ENCODE measurements at places on chromosomes 1 and 21. TPM values are rescaled to one million over a fixed set of nuclear protein-coding genes. Genes with fewer than 3 reads are reported as not detected.

DNA sequence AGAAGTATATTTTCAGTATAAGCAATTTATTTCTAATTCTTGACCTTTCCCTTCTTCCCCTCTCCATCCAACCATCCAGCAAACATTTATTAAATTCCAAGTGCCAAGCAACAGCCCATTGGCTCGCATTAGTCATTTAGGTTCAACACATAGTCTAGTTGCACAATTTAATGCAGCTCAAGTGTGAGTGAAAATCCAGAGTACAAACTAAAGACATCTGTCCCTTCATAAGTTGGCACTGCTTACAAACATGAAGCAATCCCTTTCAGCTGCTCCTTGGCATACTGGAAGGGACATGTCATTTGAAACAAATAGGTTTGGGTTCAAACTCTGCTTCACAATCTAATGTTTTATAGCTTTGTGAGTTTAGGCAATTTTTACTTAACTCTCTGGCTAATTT is 10.7 kb downstream of the CASQ2 start:
- no peak for DNase-seq

DNA sequence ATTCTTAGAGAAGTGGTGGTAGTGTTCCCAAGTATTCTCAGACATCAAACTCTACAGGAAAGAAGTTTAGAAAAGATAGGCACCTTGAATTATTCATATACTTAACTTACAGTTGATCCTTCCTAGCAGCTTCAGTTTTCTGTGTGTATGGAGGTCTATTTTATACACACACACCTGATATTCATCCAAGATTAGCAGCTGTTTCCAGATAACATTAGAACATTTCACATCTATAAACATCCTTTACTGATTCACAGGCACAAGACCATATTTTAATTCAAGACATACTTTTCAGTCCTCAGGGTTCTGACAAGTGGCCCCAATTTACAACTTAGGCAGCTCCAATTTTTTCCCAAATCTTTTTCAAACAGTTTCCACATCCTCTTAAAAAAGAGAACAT is 287.8 kb upstream of the USP25 start:
- DNase-seq, result no peak

- DNase-seq, result no peak
Observed at GRCh38 chr1:171055966-171056643, 34.6 kb upstream of the FMO3 start.

GRCh38 chr21:43204638-43205037 is 35.8 kb downstream of the CRYAA start:
- peak; percentile 17 for DNase-seq

DNA sequence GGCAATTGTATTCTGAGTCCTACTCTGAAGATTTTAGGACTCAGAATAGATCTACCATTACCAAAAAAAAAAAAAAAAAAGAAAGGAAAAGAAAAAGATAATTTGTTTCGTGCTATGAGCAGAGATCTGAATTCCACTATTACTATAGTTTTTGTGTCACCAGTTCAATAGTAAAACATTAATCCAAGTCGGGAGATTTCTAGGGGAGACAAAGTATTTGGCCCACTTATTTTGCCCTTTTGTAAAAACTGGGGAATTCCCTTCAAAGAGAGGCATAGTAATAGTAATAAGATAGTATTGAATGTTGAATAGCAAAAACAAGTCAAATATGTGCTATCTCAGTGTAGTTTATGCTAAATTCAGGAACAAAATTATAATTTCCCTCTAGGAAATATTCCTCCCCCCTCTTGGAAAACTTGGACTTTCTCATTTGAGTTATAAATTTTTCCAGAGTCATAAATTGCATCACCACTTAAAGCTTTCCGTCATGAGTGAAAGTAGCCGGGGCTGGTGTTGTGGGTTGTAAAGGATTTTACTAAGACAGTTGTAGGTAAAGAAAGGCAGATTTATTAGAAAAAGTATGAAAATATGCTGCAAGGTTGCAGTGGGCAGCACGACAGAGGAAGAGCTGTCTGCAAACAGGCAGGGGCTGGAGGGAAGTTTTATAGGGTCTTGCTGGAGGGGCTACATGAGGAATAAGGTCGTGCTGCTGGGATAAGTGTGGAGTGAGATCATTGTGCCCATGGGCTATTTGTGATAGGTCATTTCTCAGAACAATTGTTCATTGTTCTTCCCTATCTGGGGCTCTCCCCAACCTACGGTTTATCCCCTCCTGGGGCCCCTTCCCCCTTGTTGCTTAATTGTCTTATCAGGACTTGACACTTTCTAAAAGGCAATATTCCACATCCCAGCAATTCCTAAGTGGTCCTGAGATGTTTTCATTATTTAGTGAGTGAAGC is 1009.9 kb downstream of the PLA2G4A start:
- no peak for DNase-seq

Gene EXTL1
- 39.9 TPM for total RNA-seq

Gene IFI16
- 160 TPM for total RNA-seq
